NCI-H2081 (cell line): ENCODE measurements at places on chromosomes 3 and 15.

GRCh38 chr3:120496278-120497002 is 45.6 kb upstream of the FSTL1 start:
- DNase-seq: no peak

GRCh38 chr3:148175214-148175613 is 522.5 kb upstream of the AGTR1 start:
- DNase-seq: no peak

GRCh38 chr3:141887051-141887450 is 10.6 kb downstream of the ATP1B3 start:
- no peak for DNase-seq

- DNase-seq: peak; percentile 91
These were observed 141.9 kb downstream of the PGPEP1L start for GRCh38 chr15:98865397-98866339.

- no peak for DNase-seq
These were observed 283.2 kb upstream of the SUCLG2 start for GRCh38 chr3:67937498-67938118.

DNA sequence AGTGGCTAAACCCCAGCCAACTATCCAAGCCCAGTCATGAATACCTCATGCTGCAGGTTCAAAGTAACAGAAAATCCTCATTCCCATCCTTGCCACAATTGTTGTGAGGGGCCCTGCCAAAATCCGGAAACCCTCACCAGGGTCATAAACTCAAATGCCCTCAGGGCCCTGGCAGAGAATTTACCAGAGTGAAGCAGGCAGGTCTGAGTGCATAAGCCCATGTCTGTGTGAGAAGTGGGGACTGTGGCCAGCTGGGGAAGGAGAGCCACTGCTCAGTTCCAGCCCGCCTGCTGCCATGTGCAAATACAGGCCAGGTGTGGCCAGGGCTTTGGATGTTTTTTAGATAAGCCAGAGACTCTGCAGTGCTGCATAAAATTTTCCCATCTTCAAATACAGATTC is 7.0 kb downstream of the CEP152 start:
- peak; percentile 27 for DNase-seq

- DNase-seq: peak; percentile 62
These were observed 28.3 kb upstream of the CRYBG3 start for GRCh38 chr3:97793420-97794019.

DNA sequence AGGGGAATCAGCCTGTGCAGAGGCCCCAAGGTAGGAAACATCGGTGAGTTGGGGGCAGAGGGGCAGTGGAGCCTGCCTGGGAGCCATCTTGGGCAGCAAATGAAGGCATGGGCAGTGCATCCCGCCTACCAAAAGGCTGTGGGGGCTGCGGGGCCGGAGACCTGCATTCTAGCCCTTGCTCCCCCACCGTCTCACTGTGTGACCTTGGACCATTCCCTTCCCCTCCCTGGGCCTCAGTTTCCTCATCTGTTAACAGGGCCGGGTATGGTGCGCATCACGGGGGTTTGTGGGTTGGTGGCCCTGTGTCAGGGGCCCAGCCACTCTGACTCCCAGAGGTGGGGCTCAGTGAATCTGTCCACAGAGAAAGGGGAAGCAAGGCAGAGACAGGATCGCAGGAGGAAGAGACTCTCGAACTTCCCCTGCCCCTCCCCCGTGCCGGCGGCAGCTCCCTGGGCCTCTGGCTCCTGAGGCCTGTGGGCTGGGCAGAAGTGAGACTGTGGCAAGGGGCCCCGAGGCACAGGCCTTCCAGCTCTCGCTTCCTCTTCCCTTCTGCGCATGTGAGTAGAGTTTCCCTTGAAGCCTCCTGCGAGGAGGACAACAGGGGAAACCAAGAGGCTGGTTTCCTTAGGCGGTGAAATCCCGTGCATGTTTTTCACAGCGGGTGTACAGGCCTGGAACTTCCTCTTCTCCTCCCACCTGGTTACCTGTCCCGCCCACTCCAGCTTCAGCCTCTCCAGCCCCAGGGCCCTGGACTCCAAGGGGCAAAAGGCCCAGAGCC is 42.9 kb downstream of the IDH2 start:
- DNase-seq: peak; percentile 29

DNA sequence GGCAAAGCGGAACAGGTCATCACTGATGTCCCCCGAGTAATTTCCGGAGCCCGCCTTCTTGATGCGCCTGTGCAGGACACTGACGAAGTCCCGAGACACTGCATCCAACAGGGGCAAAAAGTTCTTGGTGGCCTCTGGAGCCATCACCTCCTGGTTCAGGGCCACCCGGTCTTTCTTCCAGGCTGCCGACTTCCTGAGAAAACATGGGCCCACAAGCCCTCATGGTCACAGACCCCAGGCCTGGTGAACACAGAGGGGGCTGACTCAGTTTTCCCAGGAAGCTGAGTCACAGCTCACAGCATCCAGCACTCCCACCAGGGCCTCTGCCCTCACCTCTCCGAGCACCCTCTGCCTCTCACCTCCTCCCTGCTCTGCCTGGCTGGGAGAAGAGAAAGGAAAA is 22.4 kb downstream of the CYP11A1 start:
- DNase-seq: no peak

- DNase-seq: no peak
These were observed 98.9 kb downstream of the APBA2 start for GRCh38 chr15:28984421-28985315.

DNA sequence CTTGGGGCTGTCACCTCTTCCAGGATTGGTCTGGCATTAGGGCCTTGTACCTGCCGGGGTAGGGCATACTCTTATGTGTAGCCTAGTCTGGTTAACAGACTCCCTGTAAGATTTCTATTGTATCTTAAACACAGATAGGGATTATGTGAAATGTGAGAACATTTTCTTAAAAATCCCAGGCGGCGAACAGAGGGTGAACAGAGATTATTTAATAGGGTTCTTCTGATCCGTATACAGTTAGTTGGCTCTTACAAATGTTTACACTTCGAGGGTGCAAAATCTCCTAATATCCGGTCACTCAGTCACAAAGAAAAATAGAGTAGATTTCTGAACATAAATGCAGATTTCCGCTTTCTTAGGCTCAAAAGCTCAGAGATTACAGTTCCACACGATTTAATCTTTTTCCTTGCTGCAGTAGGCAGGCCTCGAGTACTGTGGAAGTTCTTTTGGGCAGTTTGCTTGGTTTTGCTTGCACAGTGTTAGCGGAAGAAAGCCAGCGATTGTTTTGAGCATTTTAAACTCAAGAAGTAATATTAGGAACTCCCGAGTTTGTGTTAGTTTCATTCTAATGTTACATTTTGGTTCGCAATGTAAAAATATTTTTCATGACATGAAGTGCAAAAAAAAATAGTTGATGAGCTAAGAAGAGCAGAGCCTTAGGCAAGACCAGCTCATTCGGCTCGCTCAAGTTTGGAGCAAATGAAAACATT is 993 bp downstream of the PLCL2 start:
- no peak for DNase-seq

DNA sequence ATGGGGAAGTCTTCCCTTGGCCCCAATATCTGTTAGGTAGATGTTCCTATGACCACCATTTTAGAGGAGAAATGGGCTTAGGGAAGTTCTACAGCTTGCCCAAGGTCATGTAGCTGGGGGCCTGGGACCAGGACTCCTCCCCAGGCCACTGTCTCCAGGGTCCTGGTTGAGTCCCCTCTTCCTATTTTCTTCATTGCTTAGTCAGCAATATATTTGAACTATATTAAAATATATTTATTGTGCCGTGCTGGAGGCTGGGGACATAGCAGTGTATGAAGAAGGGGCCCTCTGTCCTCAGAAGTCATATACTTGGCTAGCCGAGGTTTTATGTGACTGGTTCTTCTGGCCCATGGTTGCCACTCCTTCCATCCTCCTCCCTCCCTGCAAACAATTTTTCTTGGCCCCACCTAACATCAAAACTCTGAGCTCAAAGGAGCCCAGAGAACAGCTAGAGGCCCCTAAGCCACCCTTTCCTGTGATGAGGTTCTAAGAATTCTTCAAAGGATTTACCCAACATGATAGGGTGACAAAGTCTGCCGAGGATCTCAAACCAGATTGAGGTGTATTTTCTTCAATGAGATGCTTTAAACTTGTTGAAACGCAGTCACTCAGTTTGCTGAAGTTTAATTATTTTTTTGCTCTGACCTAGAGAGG is 121.2 kb upstream of the RASGRP1 start:
- no peak for DNase-seq

DNA sequence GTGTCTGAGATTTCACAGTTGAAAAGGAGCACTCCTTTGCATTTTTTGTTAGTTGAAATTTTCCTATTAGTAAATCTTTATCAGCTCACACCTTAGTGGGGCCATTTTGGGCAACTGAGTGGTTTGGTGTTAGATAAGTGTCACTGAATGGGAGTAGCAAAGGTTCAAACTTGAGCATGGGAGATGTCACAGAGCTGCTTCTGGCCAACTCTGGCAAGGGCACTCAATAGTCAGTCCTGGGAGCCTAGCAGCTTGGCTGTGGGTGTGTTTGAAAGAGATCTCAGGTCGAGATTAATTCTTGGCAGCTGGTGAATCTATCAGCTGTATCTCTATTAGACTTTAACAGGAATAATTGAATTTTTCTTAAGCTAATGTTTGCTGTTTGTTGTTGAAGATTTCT is 579.3 kb downstream of the EDEM1 start:
- no peak for DNase-seq

DNA sequence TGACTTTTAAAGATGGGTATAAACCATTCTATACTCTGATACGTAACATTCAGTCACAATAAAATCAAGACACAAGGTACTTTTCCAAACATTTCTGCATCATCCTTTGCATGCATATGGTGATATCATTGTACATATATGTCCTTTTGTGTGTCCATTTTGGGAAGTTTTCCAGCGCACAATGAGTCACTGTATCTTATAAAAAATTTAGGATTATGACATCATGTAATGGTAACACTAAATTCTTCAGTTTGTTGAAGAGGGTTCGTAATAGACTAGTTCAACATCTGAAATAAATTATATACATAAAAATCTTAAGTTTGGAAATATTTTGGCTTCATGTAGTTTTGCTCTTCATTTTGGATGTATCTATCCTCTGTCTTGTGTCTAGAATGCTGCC is 480.9 kb downstream of the ROBO1 start:
- DNase-seq: no peak

DNA sequence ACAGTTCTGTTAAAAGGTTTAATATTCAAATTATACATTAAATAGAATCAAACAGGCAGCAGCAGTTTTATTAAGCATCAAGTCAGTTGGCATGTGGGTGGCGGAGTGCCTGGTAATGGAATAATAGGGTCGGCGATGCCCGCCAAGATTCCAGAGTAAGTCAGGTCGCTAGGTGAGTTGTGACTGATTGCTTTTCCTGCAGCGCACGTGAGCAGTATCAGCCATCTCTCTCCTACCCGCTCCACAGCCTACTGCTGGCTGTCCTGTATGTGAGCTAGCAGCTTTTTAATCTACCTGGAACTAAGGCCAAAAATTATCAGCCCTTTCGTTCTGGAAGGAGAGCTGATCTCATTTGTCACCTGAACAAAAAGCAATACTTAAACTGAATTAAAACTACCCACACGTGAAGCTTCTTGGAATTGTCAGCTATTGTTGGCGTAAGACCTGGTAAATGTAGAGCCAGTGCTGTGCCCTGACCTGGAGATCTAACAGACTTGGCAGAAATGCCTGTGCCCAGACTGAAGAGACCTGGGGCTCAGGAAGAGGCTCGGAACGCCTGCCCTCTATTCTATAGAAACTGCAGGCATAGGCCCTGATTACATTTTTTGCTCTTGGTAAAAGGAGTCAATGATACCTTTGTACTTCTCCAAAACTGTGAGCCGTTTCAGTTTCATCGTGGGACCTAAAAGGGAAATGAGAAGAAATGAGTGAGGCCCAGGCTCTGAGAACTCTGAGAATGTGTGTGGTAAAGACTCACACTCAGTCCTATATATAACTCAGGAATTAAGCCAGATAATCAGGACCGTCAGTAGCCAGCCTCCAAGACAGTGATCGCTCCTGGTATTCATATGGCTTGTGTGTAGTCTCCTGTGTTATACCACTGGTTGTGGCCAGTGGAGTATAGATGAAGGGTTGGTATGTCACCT is 21.9 kb downstream of the IDH3A start:
- no peak for DNase-seq

DNA sequence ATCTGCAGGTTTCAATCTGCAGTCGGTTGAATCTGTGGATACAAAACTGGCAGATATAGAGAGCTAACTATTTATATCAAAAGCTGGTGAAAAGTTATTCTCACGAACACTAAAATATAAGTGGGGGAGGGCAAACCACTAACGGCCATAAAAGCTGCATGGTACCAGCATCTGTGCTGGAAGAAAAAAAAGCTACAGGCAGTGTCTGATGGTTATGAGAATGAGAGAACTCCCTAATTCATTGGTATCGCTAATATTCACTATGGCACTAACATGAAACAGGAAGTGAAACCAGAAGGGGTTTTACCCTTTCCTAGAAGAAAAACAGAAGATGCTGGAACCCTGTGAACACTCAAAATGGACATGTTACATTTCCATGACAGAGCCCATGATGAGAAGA is 15.9 kb downstream of the CEP70 start:
- no peak for DNase-seq

- DNase-seq: peak; percentile 32
These were observed 57.2 kb upstream of the TOPAZ1 start for GRCh38 chr3:44184319-44184953.

GRCh38 chr3:192817506-192817905 is 90.2 kb upstream of the FGF12 start:
- DNase-seq: no peak

GRCh38 chr3:115651087-115651486 is 27.8 kb downstream of the GAP43 start:
- no peak for DNase-seq
